ENCODE measurements at places on chromosomes 4 and X.

DNA sequence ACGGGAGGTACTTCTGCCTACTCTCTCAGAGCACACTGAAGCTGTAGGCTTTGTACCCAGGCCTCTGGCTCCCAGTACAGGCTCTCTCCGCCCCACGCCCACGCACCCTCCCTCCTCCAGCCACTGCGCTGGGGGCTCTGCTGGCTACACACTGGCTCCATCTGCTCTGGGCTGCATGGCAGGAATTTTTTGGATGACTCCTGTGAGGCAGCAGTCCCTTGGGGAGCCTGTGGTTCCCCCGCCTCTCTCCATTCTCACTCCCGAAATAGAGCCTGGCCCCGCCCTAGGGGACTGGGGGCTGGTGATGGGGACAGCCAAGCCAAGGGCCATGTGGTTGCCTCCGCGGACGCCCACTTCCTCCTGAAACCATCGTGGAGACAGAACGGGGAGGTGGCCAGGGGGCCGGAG, 58.1 kb upstream of the ADRA2C start:
- DNase-seq = no peak

- DNase-seq = no peak
These were observed 76.6 kb upstream of the CBLL2 start for GRCh38 chrX:22196149-22196548.

GRCh38 chr4:165532976-165533375, 154.2 kb downstream of the CPE start:
- no peak for DNase-seq

DNA sequence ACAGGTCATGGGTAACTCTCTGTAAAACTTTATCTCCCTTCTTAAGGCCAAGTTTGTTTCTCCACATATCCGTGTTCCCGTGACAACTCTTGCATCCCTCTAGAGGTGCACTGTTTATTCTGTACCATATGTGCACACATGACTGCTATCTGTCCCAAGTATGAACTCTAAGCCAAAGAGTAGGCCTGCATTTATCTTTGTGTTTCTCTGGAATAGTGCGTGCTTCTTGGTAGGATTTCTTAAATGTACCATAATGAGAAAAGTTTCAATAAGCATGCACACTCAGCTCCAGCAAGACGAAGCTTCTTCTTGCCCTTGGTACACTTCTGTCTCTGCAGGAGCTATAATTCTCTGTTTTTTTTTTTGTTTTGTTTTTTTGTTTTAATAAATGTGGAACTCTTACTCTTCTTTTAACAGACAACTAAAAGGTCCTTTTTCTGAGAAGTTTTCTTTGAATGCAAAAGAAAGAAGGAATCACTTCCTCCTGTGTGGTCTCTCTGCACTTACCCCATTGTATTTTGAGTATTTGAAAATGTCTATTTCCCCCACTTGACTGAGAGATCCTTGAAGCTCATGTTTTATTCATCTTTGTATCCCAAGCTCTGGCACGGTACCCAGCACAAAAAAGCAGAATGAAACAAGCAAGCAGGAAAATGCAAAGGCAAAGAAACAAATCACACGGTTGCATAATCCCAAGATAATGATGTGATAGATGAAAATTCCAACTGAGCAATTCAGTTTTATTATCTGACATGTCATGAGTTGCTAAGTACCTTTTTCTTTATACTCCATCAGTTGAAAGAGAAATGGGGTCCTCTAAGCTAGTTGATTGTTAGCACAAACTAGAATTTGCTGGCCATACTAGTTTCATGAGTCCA, 521.9 kb upstream of the BOD1L1 start:
- DNase-seq = peak; percentile 10

GRCh38 chrX:10199212-10199611, 42.4 kb downstream of the CLCN4 start:
- DNase-seq = peak; percentile 67

- DNase-seq = no peak
These were observed 23.8 kb downstream of the F9 start for GRCh38 chrX:139554376-139554775.

GRCh38 chr4:186105647-186106321, 1.3 kb downstream of the FAM149A start:
- DNase-seq = no peak

DNA sequence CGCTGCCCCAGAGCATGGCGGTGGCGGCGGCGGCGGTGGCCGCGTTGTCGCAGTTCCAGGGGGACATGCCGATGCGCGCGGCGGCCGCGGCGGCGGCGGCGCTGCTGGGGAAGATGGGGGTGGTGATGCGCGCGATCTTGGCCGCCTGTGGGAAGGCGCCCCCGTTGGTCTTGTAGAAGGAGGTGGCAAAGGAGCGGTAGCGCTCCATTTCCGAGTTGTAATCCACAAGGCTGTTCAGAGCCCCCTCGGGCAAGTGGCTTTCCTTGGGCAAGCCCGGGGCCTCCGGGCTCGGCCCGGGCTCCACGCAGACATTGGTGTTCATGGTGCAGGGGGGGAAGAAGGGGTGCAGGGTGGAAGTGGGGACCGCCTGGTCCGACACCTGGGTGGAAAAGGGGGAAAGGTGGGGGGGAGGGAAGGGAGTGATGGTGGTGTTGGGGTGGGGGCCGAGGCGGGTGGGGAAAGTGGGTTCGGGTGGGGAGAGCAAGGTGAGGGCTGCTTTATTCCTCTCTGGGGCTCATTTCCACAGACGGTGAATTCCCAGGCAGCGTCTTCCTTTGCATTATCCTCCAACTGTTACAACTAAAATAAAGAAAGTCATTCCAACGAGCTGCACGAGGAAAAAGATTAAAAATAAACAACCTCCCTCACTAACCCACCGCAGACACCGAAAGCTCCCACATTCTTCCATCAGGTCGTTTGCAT, 3.1 kb downstream of the CXXC4 start:
- DNase-seq = no peak

- DNase-seq = no peak
These were observed 165.7 kb downstream of the SOWAHB start for GRCh38 chr4:76732246-76732645.

DNA sequence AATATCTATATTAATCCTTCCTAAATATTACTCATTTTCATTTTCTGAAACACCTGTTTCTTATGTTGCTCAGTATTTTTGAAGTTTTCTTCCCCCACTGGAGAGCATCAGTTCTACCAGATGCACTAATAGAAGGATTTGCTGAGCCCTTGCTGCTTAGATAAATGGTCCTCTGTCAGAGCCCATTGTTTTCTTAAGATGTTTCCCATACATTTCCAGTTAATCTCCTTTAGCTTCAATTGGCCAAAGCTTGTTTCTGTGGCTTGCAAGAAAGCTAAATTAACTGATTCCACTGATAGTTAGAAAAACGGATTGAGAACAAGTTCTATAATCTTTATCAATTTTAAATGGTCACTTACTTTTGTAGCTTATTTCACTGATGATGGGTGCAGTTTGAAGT, 1425.5 kb downstream of the PCDH18 start:
- DNase-seq = no peak

DNA sequence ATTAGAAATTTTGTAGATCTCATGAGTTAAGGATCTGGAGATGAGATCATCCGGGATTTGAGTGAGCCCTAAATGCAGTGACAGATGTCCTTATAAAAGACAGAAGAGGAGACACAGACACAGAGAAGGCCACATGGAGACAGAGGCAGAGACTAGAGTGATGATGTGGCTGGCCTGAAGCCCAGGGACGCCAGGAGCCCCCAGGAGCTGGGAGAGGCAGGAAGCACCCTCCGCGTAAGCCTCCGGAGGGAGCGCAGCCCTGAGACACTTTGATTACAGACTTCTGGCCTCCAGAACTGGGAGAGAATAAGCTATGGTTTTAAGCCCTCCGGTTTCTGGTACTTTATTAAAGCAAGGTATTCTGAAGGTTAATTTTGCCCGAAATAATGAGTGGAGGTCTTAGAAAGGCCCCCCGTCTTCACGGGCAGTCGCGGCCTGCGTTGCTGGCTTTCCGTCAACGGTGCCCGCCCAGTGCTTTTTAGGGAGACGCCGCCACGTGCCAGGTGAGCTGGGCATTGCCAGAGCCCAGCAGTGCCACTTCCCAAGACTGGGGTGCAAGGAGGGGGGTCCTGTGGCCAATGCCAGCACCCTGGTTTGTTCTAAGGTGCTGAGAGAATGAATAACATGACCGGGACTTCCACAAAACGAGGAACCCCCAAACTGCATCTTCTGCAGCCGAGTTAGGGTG, 8.1 kb downstream of the DHRSX start:
- DNase-seq = no peak

- DNase-seq = peak; percentile 37
These were observed 3.4 kb upstream of the HOPX start for GRCh38 chr4:56684320-56685050.

GRCh38 chr4:87018753-87019152, 83.9 kb downstream of the AFF1 start:
- no peak for DNase-seq

DNA sequence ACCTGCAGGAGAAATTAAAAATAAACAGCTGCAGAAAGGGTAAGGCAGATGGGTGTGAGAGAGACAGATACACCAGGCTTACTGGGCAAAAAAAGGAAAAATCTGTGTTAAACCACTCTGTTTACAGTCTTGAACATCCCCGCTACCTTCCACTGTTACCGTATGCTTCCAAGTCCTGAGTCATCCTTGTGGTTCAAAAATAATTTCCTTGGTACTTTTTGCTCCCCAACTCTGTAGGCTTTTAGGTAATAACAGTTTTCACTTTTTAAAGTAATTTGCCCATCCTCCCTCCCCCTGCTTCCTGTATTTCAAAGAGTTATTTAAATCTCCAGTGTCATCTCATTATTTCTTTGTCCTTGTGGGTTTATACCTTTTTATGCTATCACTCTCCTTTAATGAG, 210.1 kb upstream of the FAT4 start:
- peak; percentile 76 for DNase-seq

DNA sequence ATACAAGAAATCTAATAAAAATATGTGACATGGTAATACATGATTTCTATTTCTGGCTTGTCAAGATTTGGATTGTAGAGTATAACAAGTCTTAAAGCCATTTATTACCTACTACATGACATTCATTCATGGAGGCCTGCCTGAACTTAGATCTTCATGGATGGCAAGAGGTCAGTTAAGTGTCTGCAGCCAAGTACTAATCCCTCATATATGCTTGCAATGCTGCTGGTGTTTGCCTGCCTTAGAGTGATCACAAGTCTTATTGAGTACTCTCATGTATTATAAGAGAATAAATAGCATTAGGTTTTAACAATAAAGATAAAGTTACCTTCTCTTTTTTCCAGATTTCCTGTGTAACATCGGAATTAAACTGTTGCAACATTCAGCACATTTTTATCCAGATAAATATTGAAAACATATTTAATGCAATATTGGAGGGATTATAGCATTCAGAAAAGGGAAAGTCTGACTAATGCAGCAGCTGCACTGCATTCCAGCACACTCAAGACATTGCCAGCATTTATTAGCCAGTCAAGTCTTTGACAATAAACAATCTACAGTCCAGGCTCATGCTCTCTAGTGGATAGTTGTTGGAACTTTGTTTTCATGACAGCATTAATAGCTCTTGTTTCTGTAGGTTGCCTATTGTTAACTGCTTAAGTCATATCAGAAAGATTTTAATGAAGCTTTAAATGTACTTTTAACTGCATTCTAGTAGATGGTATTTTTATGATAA, 737.1 kb downstream of the FAT4 start:
- peak; percentile 84 for DNase-seq

- no peak for DNase-seq
These were observed 72.1 kb upstream of the MAMLD1 start for GRCh38 chrX:150291014-150291413.

- DNase-seq = no peak
These were observed 142.2 kb downstream of the HS3ST1 start for GRCh38 chr4:11286533-11286932.

GRCh38 chrX:103276581-103277002, at the start of gene TCEAL5:
TSS of gene TCEAL5 (minus strand) at chrX:103276750. CDS start at chrX:103274563, 2,187 bp downstream.
- DNase-seq = no peak

GRCh38 chr4:76874176-76874575, 23.8 kb downstream of the SOWAHB start:
- no peak for DNase-seq

- DNase-seq = no peak
These were observed 58.9 kb downstream of the HOPX start for GRCh38 chr4:56622176-56622575.

- no peak for DNase-seq
These were observed 36.7 kb downstream of the LANCL3 start for GRCh38 chrX:37608156-37608555.

- no peak for DNase-seq
These were observed 356.5 kb downstream of the MID1IP1 start for GRCh38 chrX:39157796-39158195.

DNA sequence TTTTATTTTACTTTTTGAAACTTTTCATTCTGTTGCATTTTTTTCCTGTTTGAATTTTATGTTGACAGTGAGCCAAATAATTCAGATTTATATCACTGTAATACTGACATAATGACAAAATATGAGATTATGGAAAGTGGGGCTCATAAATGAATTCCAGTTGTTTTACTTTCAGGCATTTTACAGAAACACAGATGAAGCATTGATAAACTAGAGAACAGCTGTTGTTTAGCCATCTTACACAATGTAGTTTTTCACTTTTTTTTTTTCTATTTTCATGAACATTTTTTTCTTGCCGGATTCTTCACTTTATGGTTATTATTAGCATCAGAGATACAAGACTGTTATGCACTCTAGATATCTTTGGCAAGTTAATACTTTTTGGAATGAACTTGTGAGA, 91.7 kb upstream of the PAQR3 start:
- DNase-seq = no peak

DNA sequence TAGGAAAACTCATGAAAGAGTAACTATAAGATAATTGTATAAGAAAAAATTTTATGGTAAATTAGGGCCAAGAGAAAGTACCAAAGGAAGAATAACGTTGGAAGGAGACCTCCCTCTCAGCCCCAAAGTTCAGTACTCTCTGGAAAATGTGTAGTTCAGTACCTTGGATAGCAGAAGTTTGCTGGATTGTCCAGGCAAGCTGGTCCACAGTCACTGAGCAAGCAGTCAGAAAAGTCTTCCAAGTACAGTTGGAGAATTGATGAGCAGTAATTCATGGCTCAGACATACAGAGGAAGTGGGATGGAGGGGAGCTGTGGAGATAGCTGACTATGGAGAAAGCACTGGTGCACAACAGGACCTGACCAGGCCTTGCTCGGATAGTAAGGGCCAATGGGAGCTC, 598.2 kb upstream of the NDST4 start:
- DNase-seq = no peak

DNA sequence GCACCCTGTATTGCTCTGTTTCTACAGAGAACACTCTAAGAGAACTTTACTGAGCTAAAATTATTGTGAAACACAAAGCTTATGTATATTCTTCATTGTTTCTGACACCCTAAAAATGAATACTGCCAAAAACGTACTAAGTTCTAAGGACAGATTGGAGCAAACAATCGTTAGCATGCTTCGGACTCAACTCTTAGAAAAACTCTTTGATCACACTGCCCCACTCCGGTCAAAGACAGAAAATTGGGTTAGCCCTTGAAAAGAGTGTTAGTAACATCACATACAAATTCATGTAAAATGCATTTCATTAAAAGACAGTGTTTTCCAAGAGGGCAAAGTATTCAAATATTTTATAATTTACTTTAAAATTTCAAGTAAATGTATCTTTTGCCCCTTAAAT, 177.4 kb downstream of the DCHS2 start:
- DNase-seq = no peak
